ENCODE measurements at places on chromosomes 12 and 14. TPM values are rescaled to one million over a fixed set of nuclear protein-coding genes. Genes with fewer than 3 reads are reported as not detected.

GRCh38 chr12:101838628-101839323 lies 8.0 kb upstream of the GNPTAB start:
- no peaks in the 10 kb centered on the region for H3K4me1 ChIP-seq
- H3K4me3 ChIP-seq = no peak overlapping the region
- no peak for DNase-seq
- H3K27me3 ChIP-seq = no peaks in the 10 kb centered on the region
- no peaks in the 10 kb centered on the region for H3K36me3 ChIP-seq
- H3K27ac ChIP-seq = no peak overlapping the region

DNA sequence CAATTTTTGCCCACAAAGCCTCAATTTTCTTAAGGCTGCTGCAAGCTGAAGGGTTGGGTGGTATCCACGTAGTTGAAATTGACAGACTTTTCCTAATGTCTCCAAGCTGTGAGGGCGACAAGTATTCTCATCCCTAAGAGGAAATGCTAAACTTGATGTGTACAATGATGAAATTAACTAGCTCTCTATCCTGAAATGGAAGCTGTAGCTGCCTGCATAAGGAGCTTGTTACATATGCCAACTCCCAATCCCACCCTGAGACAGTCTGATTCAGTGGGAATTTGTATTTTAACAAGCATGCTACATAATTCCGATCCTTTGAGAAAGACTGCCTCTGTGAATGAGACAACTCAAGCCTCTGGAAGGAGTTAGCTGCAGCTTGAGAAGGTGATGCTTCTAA lies 45.7 kb upstream of the MDM1 start:
- H3K27me3 ChIP-seq = no peaks in the 10 kb centered on the region
- no peak for DNase-seq
- no peaks in the 10 kb centered on the region for H3K4me1 ChIP-seq
- no peak overlapping the region for H3K4me3 ChIP-seq
- H3K36me3 ChIP-seq = no peaks in the 10 kb centered on the region

GRCh38 chr12:105245291-105245690 lies 9.3 kb upstream of the APPL2 start:
- H3K27me3 ChIP-seq = no peaks in the 10 kb centered on the region
- no peak for DNase-seq
- no peaks in the 10 kb centered on the region for H3K4me1 ChIP-seq
- H3K27ac ChIP-seq = no peak overlapping the region

DNA sequence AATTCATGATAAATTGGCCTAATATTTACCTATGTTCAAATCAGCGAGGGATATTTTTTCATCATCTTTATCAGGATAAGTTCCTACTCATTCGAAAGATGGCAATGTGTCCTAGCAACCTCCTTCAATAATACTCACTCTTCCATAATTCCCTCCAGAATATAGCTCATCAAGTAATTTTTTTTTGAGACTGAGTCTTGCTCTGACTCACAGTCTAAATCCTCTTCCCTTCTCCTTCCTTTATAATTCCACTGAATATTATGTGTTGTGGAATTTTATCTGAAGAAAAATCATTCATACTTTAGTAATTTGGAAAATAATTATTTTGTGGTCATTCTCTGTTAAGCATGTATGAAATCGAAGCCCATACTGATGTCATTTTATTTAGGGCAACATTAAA lies 663.8 kb downstream of the FLRT2 start:
- no peak overlapping the region for H3K27ac ChIP-seq
- no peaks in the 10 kb centered on the region for H3K36me3 ChIP-seq
- no peaks in the 10 kb centered on the region for H3K27me3 ChIP-seq
- no peak for DNase-seq
- H3K4me3 ChIP-seq = no peak overlapping the region

GRCh38 chr14:105499256-105500035 lies 8.4 kb downstream of the TEDC1 start:
- H3K27ac ChIP-seq = no peak overlapping the region
- H3K4me3 ChIP-seq = no peak overlapping the region
- no peaks in the 10 kb centered on the region for H3K27me3 ChIP-seq
- DNase-seq = peak; percentile 75

DNA sequence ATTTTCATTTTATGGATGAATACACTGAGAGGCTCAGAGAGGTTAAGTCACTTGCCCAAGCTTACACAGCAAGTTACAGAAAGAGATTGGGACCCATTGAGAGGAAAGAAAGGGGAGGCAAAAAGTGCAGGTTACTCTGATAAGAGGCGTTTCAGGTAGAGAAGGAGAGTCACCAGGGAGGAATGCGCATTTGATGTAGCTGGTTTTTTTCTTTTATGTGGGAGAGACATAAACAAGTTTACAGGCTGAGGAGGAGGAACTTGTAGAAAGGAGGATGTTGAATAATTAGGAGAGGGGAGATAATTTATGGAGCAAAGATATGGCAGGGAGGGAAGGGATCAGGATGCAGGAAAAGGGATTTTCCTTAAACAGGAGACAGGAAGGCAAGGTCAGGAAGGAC lies 297.0 kb downstream of the PCNX1 start:
- H3K27ac ChIP-seq = no peak overlapping the region
- H3K27me3 ChIP-seq = no peaks in the 10 kb centered on the region
- no peaks in the 10 kb centered on the region for H3K4me1 ChIP-seq
- H3K36me3 ChIP-seq = no peaks in the 10 kb centered on the region

DNA sequence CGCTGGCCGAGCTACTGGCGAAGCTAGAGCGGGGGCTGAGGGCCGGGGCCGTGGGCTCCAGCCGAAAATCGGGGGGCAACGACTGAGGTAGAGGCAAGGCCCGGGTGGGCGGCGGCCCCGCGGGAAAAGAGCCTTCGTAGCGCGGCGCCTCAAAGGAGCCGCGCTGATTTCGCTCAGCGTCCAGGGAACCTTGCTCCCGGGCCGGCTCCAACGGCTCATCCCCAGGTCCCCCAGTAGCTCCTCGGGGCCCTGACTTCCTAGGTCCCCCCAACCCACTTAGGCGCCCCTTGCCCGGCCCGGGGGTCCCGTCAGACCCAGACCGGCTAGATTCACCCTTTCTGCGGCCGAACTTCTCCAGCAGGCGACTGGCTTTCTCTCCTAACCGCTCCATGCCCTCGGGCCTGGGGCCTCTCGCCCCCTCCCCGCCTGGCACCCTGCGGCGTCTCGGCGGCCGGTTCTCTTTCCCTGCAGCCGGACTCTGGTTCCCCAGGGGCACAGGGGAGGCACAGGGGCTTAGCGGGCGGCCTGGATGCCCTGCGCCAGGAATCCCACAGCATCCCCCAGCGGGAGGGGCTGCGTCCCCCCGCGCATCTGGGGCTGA lies 375 bp downstream of the AJUBA start:
- H3K36me3 ChIP-seq = no peaks in the 10 kb centered on the region
- H3K27me3 ChIP-seq = no peaks in the 10 kb centered on the region
- peak overlapping the region; percentile 49 for H3K4me3 ChIP-seq
- H3K4me1 ChIP-seq = peaks cover 3% of the 10 kb centered on the region
- peak overlapping the region; percentile 77 for H3K27ac ChIP-seq

- no peak overlapping the region for H3K27ac ChIP-seq
- DNase-seq = no peak
- H3K27me3 ChIP-seq = no peaks in the 10 kb centered on the region
- no peak overlapping the region for H3K4me3 ChIP-seq
- no peaks in the 10 kb centered on the region for H3K36me3 ChIP-seq
These were observed 34.5 kb upstream of the BICD1 start for GRCh38 chr12:32072102-32072501.

The NCOR2 gene
- 248 TPM for total RNA-seq

The ZFHX2 gene
- 4.0 TPM for total RNA-seq

The MYO1H gene
- not detected for total RNA-seq

The SVOP gene
- total RNA-seq = not detected

The P2RX7 gene
- total RNA-seq = 3.9 TPM

The RNASE8 gene
- total RNA-seq = not detected

Measured in aorta (tissue), 5 donors.